WTC11 (cell line): ENCODE measurements at places on chromosomes 4 and X.

DNA sequence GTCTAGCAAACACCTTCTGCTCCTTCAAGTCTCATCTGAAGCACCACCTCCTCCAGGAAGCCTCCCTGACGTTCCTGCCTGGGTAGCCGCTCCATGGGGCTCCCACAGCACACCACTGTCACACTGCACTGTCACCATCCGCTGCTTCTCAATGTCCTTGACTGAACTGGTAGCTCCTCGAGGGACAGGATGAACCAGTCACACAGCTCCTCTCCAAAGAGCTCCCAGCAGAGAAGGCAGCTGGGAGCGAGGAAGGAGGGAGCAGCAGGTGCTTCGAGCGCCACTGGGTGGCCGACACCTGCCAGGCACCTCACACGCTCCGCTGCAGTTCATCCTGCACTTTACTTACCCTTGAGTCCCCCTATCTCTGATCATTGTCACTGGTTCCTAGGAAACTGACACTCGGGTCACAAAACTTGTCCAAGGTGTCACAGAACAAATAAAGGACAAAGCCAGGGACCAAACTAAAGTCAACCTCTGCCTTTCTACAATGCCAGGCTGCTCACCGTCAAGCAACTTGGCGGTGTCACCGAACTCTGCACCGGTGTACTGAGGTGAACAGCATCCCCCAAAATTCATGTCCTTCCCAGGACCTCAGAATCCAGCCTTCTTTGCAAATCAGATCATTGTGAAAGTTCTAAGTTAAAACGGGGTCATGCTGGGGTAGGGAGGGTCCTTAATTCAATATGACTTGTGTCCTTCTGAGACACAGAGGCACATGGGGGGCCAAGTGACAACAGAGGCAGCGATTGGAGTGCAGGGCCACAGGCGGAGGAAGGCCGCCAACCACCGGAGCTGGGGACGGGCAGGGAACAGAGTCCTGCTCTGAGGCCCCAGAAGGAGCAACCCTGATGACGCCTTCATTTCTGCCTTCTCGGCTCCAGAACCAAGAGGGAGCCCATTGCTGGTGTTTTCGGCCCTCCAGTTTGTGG lies 5.5 kb upstream of the S100P start:
- no peak for DNase-seq

GRCh38 chr4:177118596-177118995 lies 191.1 kb upstream of the NEIL3 start:
- no peak for DNase-seq

DNA sequence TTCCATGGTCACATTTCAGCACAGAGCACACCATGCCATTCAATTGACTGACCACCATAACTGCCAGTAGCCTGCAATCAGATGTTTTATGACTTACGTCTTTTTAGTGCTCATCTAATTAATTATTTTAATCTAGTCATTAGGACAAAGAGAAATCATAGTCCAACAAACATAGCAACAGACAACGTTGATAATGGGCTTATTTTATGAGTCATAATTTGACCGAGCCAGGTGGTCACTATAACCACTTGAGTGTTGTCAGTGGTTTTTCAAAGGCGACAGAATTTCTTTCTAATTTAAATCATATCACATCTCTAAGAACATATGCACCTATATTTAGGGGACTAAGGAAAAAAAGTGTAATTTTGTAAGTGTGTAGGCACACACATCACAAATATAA lies 1.9 kb downstream of the SEC24D start:
- DNase-seq: no peak

- DNase-seq: no peak
These were observed 531.8 kb downstream of the GLUD2 start for GRCh38 chrX:121579016-121579760.

DNA sequence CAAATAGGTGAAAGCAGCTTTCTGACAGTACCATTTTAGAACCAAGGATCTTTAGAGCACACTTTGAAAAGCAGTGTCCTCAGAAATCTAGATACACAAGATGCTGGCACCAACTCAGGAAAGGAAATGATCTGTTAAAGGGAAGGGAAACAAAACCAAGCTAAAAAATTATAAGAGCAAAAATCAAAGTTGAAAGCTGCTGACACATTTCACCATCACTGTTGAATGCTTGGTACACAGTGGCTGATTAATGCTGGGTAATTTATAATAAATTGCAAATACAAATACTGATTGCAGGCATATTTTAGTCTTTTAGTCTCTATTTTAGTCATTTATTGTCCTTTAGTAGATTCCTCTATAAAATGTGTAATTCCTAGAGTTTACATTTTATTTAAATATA lies 1540.1 kb upstream of the PCDH10 start:
- DNase-seq: no peak

GRCh38 chr4:75512386-75513211 lies 1.6 kb downstream of the RCHY1 start:
- DNase-seq: no peak

DNA sequence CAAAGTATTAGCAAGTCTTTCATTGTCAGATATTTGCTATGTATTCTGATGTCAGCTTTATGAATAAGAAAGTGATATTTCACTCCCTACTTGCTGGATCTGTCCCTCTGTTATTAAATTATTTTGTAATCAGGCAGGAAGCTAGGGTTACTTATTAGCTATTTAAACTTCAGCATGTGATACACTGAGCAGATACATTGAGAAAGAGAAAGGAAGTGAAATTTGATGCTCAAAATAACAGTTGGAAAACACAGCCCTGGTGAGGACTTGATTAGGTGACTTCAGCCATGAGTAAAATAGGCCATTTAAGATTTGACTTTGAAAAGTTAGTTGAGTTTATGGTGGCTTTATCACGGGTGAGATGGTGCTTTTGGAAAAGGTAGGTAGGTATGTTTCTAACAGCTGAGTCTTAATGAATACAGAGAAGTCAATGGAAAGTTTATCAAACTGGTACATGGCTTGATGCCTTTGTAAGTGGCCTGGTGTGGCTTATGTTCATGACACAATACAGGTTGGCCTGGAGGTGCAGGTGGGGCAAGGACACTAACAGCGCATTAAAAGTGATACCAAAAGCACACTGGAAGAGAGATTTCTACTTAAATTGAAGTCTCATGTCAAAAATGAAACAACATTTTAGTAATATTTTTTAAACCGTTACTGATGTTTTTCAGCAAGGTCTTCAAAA lies 321.2 kb upstream of the SPOCK3 start:
- DNase-seq: no peak

- no peak for DNase-seq
These were observed 73.1 kb upstream of the ANKRD50 start for GRCh38 chr4:124785645-124786044.

DNA sequence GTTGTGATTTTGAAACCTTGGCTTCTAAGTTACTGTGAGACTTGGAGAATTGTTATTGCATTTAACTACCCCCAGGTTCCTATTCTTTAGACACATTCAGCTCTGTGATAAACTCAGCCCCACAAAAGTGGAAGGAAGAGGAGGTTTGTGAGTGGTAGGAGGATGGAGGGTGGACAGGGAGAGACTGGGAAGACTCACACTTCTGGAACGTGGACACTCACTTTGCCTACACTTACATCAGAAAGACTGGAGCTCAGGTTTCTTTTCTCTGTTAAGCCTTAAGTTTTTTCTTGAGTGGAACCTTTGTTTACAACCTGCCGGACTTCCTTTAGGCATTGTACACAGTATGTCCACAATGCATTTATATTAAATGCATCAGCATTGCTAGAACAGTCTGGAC lies 99.0 kb downstream of the AREG start:
- no peak for DNase-seq

DNA sequence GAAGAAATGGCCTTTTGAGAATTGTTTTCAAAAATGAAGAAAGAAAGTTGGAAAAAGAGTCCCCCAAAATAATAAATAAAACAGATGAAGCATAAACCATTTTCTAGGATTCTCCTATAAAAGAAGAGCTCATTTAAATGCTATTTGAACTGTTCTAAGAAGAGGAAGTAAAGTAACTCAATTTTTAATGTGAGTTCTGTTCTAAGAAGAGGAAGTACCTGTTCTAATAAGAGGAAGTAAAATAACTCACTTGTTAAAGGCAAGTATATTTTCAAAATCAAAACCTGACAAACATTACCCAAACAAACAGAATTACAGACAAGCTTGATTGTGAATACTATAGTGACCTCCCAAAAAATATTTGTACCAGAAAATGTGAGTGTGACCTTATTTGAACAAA lies 1326.3 kb downstream of the C4orf33 start:
- DNase-seq: no peak

DNA sequence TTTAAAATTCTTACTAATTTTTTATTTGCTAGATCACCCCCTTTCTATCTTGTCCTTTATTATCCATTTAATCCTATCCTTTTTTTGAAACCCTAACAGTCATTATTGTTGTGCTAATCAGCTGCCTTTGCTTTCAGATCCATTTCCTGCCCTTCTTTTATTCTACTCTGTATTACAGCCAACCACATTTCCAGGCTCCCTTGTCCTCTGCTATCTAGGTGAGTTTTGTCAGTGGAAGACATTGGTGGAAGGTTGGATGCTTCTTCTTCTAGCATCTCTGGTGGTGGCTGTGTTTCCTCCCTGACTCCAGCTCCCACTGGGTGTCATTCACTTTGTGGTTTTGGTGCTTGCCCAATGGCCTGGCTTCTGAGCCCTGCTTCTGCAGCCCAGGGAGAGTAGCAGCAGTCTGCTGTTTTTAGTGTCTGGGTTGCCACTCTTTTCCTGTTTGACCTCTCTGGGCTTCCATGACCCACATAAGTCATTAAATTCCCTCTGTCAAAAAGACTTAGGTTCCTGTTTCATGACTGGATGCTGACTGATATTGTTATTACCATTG lies 225.2 kb upstream of the PGRMC2 start:
- no peak for DNase-seq

DNA sequence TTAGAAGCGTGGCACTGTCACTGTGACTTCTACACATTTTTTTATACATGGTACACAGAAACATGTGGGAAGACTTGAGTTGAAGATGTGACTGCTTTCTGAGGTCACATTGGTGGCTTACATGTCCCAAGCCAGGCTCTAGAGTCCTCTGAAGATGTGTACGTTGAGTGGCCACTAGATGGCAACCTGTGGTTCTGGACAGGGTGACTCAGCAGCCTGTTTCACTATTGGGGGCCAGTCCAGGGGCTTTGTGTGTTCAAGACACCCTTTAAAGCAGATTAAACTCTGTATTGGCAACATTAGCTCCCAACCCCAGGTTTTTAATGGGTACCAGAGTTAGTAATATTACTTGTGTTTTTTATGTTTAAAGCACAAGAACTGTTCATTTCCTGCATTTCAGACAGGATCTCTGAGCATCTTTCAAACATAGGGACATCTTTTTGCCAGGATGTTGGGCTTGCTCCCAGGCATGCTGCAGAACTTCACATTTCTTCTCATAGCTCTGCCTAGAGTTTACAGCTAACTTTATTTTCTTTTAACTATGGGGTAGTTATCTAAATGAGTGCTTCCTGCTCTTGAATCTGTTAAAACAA lies 53.0 kb downstream of the DCUN1D4 start:
- peak; percentile 57 for DNase-seq

DNA sequence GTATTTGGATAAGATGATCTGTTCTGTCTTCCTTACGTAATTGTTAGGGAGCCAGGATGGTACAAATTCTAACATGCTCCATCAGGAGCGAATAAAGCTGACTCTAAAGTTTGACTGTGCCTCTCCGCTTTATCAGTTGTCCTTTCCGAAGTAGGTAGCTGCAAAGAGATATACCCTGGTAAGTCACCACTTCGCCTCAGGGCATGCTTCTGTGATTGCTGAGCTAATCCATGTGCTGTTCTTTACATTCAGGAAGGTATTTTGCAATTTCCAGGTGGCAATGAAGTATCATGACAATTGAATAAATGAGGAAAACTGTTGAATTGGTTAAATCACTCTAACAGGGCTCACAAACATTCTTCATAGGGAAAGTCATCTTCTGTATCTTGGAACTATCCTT lies 38.9 kb downstream of the KIT start:
- no peak for DNase-seq
